Osteocyte (in vitro differentiated cells): ENCODE measurements at places on chromosomes 12 and 14.

DNA sequence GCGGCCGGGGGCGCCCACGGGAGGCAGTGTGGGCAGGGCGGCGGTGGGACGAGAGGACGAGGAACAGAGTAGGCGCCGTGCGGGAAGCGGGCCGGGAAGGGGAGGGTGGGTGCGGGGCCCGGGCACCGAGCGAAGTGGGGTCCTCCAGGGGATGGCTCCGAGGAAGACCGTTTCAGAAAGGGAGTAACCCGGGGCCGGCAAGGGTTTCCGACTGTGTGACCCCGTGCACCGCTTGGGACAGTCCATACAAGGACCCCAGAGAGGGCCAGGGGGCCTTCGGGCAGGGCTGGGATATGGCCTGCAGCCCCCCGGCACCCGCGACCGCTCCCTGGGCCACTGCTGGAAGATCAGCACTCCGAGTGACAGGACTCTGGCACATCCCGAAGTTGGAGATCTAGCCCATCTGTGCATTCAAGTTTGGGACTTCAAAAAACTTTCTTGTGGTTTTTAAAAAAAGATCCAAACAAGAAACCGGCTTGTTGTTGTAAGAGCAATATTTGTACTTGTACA is 448 bp downstream of the TSPAN9 start:
- peaks cover 33% of the 10 kb centered on the region for H3K4me1 ChIP-seq
- peak overlapping the region; percentile 54 for H3K27ac ChIP-seq
- peak overlapping the region; percentile 78 for H3K4me3 ChIP-seq

DNA sequence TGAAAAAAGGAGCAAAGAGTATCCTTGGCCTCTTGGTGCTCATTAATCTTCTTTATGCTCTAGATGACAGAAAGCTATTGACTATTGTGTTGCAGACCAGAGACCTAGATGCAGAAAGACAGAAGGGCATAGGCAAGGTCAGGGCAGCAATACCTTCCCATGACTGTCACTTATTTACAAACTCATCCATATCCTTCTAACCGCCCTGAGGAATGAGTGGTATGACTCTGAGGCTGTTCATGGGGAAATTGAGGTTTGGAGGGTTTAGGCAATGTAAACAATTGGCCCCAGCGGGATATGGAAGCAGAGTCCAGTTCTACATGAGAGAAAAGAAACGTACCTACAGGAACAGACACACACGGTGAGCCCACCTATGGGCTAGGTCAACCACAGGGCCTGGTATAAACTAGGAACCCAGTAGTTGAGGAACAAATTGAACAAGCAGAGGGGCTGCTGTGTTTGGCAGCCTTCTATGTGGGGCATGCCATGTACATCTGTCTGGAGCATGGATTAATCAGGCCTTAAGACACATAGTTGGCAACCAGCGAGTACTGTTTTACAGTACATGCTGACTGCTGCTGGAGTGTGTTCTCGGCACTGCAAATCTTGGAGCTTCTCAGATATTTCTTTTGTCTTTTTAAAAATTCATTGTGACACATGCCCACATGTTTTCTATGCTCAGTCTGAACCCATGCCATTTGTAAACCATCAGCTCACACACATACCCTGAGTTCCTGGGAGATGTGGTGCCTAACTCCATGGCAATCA is 159.7 kb upstream of the NTF3 start:
- H3K27me3 ChIP-seq, result no peaks in the 10 kb centered on the region
- H3K4me1 ChIP-seq, result no peaks in the 10 kb centered on the region
- H3K27ac ChIP-seq, result no peak overlapping the region
- H3K4me3 ChIP-seq, result no peak overlapping the region

DNA sequence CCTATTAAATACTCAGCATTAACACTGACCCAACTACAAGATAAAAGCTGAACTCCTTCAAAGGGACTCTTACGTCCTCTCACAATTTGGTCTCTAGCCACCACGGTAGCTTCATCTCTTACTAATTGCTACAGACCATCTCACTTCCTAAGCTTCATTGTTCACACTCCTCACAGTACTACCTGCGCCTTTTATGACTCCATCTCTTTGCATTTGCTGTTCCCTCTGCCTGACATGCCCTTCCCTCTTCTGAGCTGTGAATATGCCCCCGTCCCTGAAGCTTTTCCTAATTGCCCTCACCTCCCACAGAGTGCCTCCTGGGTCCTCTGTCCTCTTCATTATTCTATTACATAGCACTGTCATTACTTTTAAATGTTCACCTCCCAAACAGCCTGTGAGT is 2.5 kb downstream of the EEA1 start:
- H3K4me1 ChIP-seq, result peaks cover 45% of the 10 kb centered on the region
- H3K27me3 ChIP-seq, result no peaks in the 10 kb centered on the region
- DNase-seq, result no peak

DNA sequence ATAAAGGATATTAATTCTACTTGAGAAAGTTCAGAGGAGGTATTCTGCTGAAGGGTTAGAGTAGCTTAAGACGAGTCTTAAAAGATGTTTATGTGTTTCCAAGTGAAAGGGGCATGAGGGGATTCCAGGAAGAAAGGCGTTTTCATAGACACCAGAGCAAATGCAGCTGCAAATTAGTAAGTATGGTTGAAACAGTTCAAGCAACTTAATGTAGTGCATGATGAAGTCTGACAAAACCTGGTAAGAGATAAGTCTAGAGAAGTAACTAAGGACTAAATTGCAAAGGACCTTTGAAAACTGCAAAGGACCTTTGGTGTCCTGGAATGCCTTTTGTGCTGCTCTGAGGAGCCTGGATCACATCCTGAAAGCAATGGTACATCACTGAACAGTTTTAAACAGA is 11.5 kb downstream of the LUM start:
- no peak for DNase-seq
- H3K27ac ChIP-seq, result peak overlapping the region; percentile 81
- peaks cover 43% of the 10 kb centered on the region for H3K4me1 ChIP-seq
- H3K4me3 ChIP-seq, result no peak overlapping the region
- H3K36me3 ChIP-seq, result peaks cover 20% of the 10 kb centered on the region

DNA sequence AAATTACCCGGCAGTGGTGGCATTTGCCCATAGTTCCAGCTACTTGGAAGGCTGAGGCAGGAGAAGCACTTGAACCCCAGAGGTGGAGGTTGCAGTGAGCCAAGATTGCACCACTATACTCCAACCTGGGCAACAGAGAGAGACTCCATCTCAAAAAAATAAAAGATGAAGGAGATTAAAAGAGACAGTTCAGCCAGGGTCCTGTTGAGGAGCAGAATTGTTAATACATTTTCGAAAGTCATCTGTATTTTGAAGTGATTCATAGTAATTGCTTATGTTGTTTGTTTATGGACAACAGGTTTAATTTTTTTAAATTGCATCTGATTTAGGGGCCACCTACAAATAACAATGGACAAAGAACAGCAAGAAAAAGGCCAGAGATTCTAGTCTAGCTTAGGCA is 112.9 kb downstream of the DIP2B start:
- no peak overlapping the region for H3K27ac ChIP-seq
- no peak for DNase-seq
- H3K4me3 ChIP-seq, result no peak overlapping the region
- peaks cover 61% of the 10 kb centered on the region for H3K4me1 ChIP-seq

DNA sequence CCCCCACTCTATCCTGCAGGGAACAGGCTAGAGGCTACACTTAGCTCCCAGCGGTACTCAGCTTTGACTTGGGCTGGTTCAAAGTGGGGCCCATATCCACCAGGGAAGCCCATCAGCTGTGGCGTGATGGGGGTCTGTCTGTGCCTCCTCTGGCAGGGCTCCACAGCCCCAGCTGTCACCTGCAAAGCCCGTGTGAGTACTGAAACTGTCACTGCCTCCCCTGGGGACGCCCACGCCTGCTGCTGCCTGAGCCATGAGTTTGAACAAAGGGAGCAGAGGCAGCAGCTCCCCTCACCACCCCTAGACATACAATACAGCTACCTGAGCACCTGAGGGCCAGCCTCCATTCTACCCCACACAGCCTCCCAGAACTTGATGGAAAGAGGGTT is 5.0 kb downstream of the REM2 start:
- no peaks in the 10 kb centered on the region for H3K27me3 ChIP-seq
- peaks cover 15% of the 10 kb centered on the region for H3K4me1 ChIP-seq
- peaks cover 2% of the 10 kb centered on the region for H3K36me3 ChIP-seq
- peak overlapping the region; percentile 26 for H3K4me3 ChIP-seq
- no peak overlapping the region for H3K27ac ChIP-seq

- no peak overlapping the region for H3K27ac ChIP-seq
- H3K4me3 ChIP-seq, result no peak overlapping the region
- H3K36me3 ChIP-seq, result peaks cover 2% of the 10 kb centered on the region
- no peaks in the 10 kb centered on the region for H3K27me3 ChIP-seq
- H3K4me1 ChIP-seq, result no peaks in the 10 kb centered on the region
Observed at GRCh38 chr14:65471038-65471878, 58.7 kb downstream of the FUT8 start.

DNA sequence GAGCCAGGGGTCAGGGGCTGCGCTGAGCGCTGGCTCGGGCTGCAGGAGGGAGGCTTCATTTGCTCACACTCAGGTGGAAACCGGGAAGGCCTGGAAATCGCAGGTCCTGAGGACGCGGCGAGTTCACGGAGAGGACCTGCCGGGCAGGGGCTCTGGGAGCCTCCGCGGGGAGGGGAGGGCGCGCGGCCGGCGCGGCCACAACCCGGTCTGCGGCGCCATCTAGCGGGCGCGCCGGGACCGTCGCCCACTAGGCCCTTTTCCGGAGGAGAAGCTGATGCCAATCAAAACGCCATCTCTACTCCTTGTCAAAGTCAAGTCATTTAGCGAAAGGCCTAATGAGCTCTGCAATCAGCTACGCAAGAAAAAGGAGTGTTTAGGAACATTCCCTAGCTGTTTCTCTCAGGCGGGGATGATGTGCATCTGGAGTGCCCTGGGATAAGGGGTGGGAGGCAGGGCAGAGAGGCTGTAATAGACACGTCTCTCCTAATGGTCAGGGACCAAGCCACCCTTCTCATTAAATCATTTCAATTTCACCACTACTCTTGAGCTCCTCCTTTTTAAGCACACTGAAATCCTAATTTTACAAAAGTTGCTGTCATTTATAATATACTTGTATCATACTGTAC is 885.8 kb upstream of the TMEM132C start:
- H3K36me3 ChIP-seq, result no peaks in the 10 kb centered on the region
- H3K27ac ChIP-seq, result no peak overlapping the region
- peaks cover 4% of the 10 kb centered on the region for H3K27me3 ChIP-seq
- peak; percentile 88 for DNase-seq

DNA sequence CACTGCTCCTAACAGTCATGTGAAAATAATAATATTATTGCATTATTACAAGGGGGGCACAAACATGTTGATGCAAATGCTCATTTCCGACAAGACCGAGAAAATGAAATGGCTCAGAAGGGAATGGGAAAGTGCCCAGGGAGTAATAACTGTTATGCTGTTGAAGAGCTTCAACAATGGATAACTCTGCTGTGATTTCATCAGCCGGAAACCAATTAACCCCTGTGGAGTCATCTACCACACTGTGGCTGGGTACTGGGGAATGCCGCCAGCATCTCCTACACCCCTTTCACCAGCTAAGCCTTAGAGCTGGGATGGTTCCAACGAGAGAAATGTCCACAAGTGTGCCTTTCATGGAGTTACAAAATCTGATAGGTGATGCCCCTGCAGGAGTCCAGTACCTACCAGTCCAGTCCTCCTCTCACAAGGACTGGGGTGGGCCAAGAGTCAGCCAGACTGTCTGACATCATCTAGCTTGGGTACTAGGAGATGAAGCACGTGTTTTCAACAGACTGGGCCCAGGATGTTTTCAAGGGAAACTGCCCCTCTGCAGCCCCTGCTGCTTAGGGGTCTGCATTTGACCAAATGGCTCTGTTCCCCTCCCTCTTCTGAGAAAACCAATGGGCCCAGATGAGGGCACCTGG is 509.3 kb upstream of the CCDC196 start:
- H3K4me1 ChIP-seq, result no peaks in the 10 kb centered on the region
- no peaks in the 10 kb centered on the region for H3K36me3 ChIP-seq
- no peak overlapping the region for H3K27ac ChIP-seq
- no peaks in the 10 kb centered on the region for H3K27me3 ChIP-seq

DNA sequence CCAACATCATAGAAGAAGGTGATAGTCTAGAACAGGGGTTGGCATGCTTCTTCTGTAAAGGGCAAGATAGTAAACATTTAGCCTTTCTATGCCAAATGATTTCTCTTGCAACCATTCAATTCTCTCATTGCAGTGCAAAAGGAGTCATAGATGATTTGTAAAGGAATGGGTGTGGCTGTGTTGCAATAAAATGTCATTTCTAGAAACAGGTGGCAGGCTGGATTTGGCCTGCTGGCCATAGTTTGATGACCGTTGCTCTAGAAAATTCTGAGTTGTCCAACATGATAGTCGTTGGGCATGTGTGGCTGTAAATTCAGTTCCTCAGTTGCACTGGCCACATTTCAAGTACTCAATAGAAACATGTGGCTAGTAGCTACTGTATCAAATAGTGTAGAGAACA is 21.7 kb downstream of the SMCO2 start:
- no peak for DNase-seq
- H3K27ac ChIP-seq, result no peak overlapping the region
- peaks cover 2% of the 10 kb centered on the region for H3K4me1 ChIP-seq
- no peak overlapping the region for H3K4me3 ChIP-seq
- no peaks in the 10 kb centered on the region for H3K27me3 ChIP-seq

DNA sequence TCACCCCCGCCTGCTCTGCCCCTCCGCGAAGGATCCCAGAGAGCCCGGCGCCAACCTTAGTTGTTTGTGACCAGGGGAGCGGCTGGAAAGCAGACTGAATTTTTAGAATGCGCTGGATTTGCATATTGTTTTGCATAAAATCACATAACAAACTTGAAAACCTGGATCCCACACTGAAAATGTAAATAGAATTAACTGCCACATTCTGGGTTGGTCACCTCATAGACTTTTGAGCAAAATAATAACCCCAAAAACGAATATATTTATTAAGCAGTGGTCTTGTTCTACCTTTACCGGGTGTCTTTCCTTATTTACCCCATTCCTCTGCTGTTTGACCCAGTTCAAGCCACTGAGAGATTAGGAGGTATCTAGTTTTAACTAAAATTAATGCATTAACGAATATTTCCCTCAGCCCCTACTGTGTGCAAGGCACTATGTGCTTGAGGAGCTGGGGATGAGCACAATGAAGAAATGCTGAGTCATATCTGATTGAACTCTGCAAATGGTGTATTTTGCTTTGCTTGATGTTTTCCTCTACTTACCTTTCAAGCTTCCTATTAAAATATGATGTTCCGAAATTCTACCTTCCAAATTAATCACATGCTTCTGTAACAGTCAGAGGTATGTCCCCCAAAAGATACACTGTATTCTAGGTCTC is 438 bp upstream of the EGLN3 start:
- H3K36me3 ChIP-seq, result no peaks in the 10 kb centered on the region
- DNase-seq, result no peak
- peaks cover 74% of the 10 kb centered on the region for H3K27me3 ChIP-seq
- peak overlapping the region; percentile 88 for H3K4me3 ChIP-seq

DNA sequence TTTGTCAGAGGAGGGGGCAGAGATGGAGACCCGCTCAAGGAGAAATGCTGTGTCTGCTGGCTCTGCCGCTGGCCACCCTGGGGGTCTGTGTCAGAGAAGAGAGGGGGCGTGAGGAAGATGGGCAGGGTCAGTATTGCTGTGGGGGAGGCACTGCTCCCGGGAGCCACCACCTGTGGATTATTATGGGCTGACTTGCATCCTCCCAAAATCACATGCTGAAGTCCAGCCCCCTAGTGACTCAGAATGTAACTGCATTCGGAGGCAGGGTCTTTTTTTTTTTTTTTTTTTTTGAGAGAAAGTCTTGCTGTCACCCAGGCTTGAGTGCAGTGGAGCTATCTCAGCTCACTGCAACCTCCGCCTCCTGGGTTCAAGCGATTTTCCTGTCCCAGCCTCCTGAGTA is 12.3 kb downstream of the ABCD4 start:
- H3K4me3 ChIP-seq, result no peak overlapping the region
- DNase-seq, result no peak
- no peak overlapping the region for H3K27ac ChIP-seq
